ENCODE measurements at places on chromosomes 5 and 9.

GRCh38 chr5:40842351-40842750 is 1.2 kb downstream of the CARD6 start:
- DNase-seq, result no peak

GRCh38 chr5:68303038-68303738 is 87.6 kb downstream of the PIK3R1 start:
- no peak for DNase-seq

- DNase-seq, result no peak
These were observed 15.4 kb upstream of the PLEKHG4B start for GRCh38 chr5:76358-77169.

GRCh38 chr5:55081541-55081940 is 20.9 kb upstream of the GZMA start:
- DNase-seq, result no peak

GRCh38 chr5:144284931-144285502 is 114.3 kb downstream of the KCTD16 start:
- DNase-seq, result no peak

DNA sequence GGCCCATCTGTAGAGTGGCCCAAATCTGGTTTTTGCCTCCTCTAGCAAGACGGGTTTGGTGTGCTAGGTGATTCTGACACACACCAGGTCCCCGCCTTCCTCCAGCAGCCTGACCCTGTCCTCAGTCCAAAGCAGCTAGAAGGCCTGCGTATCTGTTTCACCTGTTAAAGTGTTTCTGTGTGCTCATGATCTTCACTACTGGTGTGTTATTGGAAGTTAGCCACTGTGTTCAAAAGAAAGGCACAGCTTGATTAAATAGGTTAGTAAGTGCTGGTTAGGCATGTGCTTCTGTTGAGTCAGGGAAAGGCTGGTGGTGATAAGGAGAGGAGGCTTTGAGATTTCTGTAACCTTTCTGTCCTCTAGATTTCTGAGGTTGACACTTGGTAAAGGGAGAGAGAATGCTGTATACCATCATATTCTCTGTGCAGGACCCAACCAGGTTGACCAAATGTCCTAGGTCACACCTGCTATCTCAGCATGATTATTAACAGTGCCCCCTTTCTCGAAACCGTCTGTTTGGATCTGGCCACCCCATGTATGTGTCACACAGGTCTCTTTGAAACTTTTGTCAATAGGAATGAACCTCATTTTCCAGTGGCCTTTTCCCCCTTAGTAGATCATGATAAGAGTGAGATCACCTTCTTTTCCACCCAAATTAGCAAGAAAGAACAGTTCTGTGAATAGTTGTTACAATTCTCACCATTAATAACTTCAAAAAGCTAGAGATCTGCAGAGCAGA is 58.8 kb downstream of the ARHGAP26 start:
- DNase-seq, result no peak
